ENCODE measurements at places on chromosomes 4 and X.

GRCh38 chr4:139913398-139913990, 240.5 kb downstream of the MAML3 start:
- no peak for DNase-seq

DNA sequence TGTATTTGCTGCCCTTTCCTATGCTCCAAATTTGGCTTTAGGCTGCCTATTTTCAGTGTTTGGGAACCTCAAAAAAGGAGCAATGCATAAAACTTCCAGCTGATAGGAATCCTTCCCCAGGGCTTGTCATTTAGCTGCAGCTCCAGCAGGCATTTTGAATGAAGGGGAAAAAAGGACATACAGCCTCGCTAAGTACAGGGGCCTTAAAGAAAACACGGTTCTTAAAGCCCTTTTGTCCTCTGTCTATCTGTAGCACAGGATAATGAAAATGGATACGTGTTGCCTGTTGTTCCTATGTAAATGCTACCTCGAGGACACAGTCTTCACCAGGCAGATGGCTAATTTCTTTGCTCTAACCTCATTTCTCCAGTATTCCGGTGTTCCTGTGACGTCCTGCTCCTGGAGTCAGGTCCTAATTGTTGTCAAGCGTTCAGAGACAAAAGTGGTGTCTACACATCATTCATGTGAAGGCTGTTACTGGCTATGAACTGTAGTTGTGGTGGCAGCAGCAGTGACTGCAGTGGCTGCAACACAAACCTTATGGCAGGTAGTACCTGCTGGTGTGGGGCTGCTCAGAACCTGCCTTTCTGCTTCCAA, 117.4 kb downstream of the MGST2 start:
- DNase-seq = no peak

DNA sequence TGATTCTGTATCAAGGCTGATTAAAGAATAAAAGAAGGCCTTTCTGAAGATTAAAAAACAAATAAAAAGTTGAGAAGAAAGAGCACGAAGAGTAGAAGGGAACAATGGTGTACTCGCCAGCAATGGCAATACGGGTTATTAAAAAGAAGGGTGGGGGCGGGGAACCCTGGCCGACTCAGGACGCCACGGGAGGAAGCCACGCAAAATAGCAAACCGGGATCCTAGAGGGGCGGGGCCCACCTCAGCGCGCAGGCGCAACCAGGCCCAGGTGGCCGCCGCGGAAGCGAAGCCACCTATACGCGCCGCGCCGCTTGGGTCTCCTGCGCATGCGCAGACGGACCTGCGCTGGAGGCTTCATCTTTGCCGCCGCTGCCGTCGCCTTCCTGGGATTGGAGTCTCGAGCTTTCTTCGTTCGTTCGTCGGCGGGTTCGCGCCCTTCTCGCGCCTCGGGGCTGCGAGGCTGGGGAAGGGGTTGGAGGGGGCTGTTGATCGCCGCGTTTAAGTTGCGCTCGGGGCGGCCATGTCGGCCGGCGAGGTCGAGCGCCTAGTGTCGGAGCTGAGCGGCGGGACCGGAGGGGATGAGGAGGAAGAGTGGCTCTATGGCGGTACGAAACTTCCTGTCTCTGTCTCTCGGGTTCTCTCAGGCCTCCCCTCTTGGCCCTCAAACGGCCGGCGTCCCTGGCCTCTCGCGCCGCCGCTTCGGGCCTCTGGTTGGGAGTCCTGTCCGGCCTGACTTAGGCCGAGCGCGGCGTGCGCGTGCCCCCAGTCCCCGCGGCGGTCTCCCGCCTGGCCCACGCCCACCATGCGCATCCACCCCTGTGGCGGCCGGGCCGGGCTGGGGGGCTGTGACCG, at the start of gene FIP1L1:
Gene FIP1L1, plus strand, starts transcription at position 323 of the 852 bp plus-strand sequence. Its CDS starts 198 bp downstream, at position 521.
- DNase-seq = peak; percentile 98

GRCh38 chr4:184536881-184537248, 62.5 kb upstream of the IRF2 start:
- no peak for DNase-seq

- DNase-seq = no peak
Observed at GRCh38 chr4:88814043-88814617, 116.5 kb upstream of the NAP1L5 start.

GRCh38 chr4:160580581-160580980, 1477.7 kb downstream of the RAPGEF2 start:
- DNase-seq = no peak

DNA sequence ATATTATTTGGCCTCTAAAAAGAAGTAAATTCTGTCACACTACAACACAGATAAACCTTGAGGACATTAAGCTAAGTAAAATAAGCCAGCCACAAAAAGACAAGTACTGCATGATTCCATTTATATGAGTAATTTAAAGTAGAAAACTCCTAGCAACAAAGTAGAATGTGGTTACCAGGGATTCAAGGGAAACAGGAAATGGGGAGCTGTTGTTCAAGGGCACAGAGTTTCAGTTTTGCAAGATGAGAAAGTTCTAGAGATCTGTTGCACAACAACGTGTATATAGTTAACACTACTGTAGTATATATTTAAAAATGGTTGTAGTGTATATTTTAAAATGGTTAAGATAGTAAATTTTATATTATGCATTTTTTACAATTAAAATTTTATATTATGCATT, 25.4 kb downstream of the SEC31A start:
- peak; percentile 87 for DNase-seq

DNA sequence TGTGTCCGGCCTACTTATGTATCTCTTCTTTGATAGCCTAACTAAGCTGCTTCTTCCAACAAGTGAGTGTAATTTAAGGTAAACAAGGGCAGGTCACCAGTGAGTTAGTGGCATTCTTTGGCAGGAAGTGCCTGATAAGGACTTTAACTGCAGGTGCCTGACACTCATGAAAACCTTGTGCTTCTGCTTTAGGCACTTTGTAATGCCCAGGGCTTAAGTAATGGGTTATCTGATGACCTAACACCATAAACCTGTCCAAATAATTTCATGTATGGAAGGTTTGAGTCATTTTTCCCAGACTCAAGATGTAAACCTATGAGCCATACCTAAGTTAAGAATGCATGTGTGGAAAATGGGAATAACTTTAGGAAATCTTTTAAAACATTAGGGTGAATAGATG, 43.0 kb downstream of the BCOR start:
- no peak for DNase-seq

DNA sequence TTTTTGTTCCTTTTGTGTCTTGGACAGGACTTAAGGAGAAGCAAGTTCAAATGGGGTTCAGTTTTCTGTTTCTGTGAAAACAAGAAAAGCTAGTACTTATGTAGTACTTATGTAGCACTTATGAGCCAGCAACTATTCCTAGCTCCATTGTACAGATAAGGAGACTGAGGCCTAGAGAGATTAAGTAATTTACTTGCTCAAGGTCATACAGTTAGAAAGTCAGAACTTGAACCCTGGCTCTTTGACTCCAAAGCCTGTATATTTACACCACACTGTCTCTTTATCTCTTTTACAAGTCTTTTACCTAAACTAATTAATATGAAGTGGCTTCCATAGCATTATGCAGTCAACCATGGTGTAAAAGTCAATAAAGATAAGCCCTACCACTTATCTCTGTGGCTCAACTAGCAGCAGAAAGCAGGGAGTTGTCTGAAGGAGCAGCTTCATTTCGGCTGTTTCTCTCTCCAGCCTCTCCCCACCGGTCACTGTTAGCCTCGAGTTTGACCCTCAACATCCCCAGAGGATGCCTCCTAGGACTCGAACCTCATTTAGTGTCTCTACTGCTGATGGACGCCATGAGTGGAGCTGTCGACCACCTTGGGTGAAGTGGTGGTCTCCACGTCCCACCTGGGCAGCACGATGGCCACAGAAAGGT, 209.9 kb downstream of the SHROOM3 start:
- DNase-seq = no peak
